ENCODE measurements at places on chromosomes 6 and 20.

DNA sequence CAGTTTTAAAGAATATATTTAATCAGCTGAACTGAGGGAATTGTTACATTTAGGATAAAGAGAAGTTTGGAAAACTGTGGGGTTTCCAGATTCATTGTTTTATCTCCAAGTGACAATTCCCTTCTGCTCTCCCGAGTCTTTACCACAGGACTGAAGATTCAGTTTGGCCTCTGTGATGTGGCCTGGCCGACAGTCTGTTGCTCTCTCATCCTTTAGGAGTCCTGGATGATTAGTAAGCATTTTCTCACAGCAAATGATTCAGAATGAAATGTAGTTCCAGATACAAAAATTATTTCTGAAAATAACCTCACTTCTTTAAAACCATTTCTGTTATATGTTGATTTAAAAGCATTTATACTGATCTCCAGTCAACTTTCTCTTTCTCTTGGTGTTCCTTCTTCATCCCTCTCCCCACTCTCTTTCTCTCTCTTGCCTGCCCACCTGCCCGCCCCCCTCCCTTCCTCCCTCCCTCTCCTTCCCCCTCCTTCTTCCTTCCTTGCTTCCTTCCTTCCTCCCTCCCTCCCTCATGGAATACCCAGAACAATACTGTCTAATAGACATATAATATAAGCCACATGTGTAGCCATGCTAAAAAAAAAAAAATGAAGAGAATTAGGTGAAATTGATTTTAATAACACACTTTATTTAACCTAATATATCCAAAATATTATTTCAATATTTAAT is 254.9 kb downstream of the PRL start:
- DNase-seq, result no peak

GRCh38 chr6:153001767-153002612 is 519 bp downstream of the MTRF1L start:
- DNase-seq, result no peak

DNA sequence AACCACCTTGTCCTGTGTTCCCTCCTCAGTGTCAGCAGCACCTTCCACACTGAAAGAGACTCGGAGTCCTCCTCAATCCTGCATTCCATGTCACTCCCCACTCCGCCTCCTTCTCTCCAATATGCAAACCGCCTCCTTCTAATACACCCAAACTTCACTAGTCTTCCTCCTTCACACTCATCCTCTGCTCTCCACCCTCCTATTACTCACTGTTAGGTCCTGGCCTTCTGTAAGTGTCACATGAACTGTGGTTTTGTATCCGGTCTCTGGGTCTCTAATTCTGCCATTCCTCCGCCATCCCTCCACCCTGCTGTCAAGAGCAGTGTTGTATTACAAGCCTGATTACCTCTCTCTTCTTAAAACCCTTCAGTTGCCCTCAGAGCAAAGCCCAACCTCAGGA is 200.5 kb upstream of the CDYL start:
- DNase-seq, result no peak

DNA sequence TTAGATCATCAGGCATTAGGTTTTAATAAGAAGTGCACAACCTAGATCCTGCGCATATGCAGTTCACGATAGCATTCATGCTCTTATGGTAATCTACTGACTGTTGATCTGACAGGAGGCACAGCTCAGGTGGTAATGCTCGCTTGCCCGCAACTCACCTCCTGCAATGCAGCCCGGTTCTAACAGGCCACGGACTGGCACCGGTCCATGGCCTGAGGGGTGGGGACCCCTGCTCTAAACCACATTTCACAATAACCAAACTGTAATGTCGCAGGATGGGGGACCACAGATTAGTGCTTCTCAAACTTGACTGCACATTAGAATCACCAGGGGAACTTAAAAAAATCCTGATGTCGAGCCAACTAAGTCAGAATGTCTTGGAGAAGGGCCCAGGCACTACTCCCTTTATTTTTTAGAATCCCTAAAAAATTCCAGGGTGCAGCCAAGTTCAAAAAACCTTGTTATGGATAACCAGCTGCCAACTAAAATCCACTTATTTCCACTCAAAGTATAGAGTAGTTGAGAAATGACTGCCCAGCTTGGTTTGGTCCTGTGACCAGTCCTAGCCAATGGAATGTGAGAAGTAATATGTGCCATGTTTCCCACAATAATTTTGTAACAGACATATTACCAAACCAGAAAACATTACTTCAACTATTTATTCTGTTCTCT is 3.1 kb downstream of the SHPRH start:
- no peak for DNase-seq

GRCh38 chr20:43389839-43390626 is 67.7 kb upstream of the SRSF6 start:
- no peak for DNase-seq

- DNase-seq, result no peak
Observed at GRCh38 chr20:16497896-16498295, 75.4 kb downstream of the KIF16B start.

- no peak for DNase-seq
Observed at GRCh38 chr6:38095054-38095453, 275.5 kb downstream of the ZFAND3 start.

- no peak for DNase-seq
Observed at GRCh38 chr20:10649797-10650160, 24.0 kb downstream of the JAG1 start.

DNA sequence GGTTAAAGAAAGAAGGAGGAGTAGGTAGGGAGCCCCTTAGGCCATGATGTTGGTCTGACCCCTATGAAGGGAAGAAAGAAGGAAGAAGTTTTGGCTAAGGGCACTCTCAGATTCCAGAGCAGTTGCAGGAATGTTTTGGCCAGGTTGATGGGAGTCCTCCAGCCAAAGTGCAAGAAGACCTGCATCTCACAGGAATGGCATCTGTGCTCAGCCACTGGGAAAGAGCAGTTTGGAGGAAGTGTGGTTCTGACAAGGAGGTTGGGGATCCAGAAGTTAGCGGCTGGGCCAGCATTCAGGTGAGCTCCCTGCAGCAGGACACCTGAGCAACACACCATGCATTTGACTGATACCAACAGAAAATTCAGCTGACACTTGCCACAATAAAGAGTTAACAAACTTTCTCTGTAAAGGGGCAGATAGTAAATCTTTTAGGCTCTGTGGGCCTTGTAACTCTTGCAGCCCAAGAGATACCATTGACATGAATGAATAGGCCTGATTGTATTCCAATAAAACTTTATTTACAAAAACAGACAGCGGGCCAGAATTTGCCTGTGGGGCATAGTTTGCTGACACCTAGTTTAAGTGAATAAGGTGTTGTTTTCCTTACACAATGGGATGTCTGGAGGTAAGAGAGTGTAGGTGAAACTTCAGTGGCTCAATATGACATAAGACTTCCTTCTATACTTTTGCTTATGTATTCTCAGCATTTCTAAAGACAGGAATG is 71.0 kb downstream of the EDN1 start:
- DNase-seq, result no peak

GRCh38 chr20:23331450-23332350 is 18.9 kb upstream of the NXT1 start:
- no peak for DNase-seq

- DNase-seq, result no peak
Observed at GRCh38 chr20:49966861-49967260, 15.9 kb upstream of the SNAI1 start.

- DNase-seq, result no peak
Observed at GRCh38 chr6:145648149-145648548, 87.2 kb downstream of the EPM2A start.

GRCh38 chr6:164947164-164947563 is 362.2 kb downstream of the C6orf118 start:
- no peak for DNase-seq

- DNase-seq, result peak; percentile 91
Observed at GRCh38 chr6:135163440-135163738, 17.7 kb upstream of the MYB start.

GRCh38 chr6:118932421-118932820 is 2.5 kb downstream of the MCM9 start:
- no peak for DNase-seq

DNA sequence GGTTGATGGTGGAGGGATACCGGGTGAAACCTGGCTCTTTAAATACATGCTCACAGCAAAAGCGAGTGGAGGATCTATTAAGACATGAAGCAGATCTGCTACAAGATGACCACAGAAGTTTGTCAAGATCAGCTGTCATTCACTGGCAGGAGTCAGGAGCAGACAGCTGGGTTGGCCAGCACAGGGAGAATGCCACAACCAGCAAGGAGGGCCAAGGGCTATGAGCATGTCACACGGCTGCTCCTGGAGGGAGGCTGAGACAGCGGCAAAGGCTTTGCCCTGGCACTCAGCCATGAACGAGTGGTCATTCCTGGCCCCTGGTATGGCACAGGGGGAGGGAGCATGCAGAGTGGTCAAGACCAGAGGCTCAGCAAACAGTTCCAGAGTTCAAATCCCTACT is 77.6 kb downstream of the POPDC3 start:
- no peak for DNase-seq

DNA sequence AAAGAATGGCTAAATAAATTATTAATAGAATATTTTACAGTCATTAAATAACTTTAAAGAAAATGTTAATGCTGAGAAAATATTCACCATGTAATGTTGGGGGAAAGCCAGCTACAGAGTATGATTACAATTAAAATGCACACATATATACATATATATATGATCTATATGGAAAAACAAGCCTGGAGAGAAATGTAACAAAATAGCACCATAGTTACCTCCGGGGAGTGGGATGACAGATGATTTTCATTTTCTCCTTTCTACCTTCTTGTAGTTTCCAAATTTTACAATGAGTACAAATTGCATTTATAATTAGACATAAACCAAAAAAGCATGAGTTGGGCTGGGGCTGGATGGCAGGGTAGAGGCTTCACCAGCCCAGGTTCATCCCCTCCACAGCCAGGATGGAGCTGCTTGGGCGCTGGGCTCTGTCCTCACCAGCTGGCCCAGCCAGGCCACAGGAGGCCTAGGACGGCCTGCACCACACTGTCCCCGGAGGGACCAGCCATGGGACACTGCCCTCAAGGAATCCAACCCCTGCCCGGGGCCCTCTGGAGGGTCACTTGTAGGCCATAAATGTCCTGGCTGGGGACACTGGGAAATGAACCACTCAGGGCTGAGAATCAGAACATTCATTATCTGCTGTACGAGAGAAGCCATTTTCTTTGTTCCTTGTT is 10.3 kb downstream of the C20orf203 start:
- no peak for DNase-seq

DNA sequence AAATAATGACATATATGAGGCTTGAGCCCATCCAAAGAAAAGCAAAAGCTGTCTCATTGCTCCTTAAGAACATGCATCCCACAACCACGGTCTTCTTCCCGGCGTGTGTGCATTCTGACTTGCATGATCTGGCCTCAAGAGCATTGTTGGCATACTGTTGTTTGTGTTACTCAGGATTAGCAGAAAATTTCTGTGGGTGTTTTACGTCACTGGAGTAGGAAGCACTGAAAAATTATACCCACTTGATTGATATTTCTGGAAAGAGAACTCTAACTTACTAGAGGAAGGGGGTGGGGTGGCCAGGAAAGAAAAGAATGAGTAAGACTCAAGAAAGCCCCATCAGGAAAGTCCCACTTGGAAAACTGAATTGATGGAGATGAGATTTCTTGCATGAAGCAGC is 326.2 kb upstream of the PRDM1 start:
- DNase-seq, result no peak

DNA sequence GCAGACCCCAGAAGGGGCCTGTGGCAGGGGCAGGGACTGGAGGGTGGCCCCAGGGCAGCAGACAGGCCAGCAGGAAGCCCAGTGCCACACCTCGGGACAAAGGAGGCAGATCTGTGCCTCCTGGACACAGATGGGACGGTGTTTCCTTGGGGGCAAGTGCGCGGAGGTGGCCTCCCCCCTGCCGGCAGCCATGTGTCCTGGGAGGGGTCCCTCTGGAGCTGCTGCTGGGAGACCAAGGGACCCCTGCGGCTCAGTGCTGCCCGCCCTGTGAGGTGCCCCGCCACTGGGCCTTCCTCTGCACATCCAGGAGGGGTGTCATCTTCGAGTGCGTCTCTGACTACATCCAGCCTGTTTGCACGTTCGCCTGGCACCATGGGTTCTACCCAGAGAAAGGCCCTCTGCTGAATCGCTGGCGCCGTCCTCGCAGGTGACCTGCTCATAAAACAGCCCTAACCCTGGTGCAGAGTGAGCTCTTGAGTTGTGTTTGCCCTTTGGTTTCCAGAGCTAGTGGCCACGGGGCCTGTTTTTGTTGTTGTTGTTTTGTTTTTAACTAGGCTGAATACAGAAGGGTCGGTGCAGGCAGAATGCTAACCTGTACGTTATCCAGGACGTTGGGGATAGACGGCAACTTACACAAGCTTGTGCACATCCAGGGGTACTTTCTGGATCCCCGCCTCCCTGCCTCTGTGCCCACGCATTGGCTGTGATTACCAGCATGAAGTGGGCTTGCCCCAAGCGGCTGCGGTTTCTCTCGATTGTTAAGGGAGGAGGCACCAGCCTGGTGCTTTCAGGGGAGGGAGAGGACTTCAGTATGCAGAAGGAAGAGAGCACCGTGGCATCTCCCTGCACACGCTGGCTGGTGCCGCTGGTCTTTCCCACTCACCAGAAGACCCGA is 1.3 kb upstream of the KCNQ2 start:
- no peak for DNase-seq

- no peak for DNase-seq
Observed at GRCh38 chr6:22925304-22925835, 356.0 kb downstream of the HDGFL1 start.

DNA sequence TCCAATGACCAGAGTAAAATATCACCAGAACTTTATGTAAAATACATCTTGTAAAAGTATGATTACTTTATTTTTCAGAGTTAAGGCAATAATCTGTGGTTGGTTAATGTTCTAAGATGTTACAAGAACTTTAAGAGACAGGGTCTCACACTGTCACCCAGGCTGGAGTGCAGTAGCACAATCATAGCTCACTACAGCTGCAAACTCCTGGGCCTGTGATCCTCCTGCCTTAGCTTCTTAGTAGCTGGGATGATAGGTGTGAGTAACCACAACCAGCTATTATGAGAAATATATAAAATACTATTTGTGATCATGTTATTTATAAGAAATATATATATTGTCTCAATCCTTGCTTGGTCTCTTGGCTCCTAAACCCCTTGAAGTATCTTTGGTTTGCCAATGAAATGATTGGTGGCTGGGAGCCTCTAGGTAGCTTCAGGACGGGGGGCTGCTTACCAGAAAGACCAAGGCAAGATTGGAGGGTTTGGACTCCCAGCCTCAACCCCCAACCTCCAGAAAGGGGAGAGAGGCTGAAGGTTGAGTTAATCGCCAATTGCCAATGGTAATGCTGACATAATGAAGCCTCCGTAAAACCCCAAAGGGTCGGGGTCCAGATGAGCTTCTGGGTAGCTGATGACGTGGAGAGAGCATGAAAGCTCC is 15.4 kb downstream of the SOD2 start:
- DNase-seq, result no peak

GRCh38 chr6:88165844-88166492 is at the start of gene CNR1:
CNR1 (minus strand) TSS chr6:88166347; CDS start chr6:88145274, 21,073 bp downstream.
- no peak for DNase-seq

GRCh38 chr6:15344831-15345230 is 99.0 kb downstream of the JARID2 start:
- no peak for DNase-seq

DNA sequence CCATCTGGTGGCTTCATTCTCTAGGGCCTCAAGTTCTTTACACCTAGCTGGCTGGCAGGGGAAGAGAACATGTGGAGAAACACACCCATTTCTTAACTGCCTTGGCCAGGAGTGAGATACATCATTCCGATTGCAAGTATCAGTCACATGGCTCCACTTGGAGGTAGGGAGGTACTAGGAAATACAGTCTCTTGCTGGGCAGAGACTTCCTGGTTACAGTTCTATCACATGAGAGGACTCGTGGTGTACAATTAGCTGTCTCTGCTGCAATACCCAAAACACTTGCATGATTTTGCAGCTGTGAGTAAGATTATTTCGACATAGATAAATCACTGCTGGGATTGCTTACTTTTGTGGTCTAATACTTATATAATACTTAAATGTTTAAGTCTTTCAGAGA is 51.1 kb downstream of the GTF2H5 start:
- DNase-seq, result no peak

Data from activated CD4-positive, alpha-beta T cell treated with anti-CD3 and anti-CD28 coated beads, Interleukin-2, Interleukin-4, amounts not matched to agents 100 ng/mL and 50 ng/mL, durations not matched to agents 16 hours and 8 hours (primary cell).